ENCODE measurements at places on chromosomes 2 and 18. TPM values are rescaled to one million over a fixed set of nuclear protein-coding genes. Genes with fewer than 3 reads are reported as not detected.

DNA sequence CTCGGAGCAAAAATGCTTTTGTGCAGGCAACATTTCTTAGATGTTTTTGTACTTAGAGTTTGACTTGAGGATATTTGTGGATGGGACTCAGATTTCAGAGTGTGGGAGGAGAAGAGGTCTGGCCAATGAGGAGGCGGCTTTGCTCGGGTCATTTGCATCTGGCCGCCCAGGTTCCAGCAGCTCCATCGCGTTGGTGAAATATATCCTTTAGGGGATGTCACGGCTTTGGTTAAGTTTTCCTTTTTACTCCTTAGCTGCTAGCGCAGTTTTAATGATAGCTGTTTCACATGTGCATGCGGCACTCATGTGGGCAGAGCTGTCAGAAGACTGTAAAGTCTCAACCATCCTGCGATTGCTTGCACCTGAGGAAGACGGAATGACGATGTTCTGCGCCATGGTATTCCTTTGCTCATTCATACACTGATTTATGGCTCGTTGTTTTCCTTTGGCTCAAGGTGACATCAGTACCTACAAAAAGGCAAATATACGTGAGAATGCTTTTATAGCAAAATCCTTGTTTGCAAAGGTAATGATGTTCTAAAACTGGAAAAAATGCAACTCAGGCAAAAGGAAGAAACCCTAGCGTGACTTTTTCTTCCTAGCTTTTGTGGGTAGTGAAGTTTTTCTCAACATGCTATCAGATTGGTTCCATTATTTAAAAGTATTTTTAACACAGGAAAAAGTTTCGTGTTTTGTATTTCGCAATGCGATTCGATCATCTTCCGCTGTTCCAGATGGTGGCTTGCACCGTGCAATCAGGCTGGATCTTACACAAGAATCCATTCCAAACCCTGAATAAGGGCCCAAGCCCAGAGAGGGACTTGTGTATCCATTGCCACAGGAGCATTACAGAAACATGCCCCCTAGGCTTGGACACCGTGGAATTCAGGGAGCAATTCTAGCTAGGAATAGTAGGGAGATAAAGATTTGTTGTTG is 70.5 kb upstream of the ZNF516 start:
- peak; percentile 89 for DNase-seq

DNA sequence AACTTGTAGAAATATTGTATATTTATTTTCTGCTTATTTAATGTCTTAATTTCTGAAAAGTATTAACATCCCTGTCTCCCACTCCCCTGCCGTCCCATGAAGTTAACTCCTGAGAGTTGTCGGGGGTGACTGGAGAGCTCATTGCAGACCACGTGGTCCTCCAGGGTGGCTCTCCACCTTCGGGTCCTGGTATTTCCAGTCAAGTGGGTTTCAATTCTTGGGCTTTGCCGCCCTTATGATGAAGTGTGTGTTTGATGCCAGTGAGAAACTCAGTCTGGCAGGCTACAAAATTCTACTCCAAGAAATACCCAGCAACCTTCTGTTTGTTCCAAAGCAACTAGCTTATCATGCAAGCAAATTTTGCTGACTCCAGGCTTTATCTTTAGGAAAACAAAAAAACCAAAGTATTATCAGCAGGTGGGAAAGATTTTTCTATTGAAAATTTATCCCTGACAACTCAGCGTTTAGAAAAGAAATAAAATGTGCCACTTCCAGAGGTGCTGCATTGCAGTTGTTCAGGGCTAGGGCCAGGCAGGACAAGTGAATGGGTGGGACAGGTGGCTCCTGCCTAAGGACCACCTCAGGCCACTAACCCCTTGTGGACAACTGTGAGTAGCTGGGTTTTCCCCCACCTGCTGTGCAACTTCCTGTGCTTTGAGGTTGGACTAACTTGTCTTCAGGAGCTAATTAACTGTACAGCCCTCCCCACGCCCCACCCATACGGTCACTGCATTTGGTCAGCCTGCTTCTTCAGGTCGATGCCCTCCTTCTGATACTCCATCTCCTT is 46.6 kb downstream of the BCL2L11 start:
- DNase-seq = no peak

SERPINB11 gene
- not detected for total RNA-seq

- DNase-seq = no peak
These were observed 155.7 kb upstream of the TCF4 start for GRCh38 chr18:55743736-55744135.

DNA sequence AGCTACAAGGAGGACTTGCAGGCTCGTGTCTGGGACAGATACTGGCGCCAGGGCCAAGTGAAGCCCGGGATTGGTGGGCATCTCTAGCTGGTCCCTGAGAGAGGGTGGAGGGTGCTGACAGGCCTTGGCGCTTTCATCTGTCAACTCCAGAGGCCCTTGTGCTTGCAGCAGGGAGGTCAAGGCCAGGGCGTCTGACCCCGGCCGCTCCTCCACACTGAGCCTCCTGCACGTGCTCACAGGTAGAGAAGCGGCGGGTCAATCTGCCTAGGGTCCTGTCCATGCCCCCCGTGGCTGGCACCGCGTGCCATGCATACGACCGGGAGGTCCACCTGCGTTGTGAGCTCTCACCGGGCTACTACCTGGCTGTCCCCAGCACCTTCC is 9.5 kb downstream of the CAPN10 start:
- peak; percentile 71 for DNase-seq

- no peak for DNase-seq
These were observed 86.0 kb downstream of the DTNB start for GRCh38 chr2:25587361-25587760.

ZNF892 gene
- 4.8 TPM for total RNA-seq

DNA sequence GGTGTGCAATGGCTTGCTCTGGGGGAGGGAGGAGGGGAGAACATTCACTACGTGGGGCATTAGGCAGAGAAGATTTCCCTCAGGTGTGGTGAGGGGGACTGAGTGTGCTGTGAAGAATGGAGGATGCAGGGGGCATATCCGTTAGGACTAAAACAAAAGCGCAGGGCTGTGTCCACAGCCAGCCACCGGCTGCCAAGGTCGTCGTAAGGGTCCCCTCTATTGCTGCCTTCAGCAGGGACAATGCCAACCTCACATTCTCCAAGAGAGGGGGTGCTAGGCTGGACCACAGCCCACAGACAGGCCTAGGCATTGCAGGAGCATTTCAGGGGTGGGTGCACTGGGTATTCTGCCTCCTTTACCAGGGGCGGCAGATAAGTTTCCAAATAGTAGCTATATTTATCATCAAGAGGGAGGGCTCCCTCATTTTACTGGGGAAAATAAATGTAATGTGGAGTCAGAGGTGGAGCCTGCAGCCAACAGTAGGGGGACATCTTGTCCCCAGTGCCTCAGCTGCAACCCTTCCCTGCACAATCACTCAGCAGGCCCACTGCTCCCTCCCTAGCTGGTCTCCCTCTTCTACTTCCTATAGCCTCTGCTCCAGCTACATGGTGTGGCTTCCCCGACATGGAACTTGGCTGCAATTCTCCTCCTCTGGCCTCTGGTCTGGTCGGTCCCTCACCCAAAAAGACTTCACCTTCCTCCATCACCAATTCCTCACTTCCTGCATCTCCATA is 74.9 kb upstream of the OTOF start:
- no peak for DNase-seq

DNA sequence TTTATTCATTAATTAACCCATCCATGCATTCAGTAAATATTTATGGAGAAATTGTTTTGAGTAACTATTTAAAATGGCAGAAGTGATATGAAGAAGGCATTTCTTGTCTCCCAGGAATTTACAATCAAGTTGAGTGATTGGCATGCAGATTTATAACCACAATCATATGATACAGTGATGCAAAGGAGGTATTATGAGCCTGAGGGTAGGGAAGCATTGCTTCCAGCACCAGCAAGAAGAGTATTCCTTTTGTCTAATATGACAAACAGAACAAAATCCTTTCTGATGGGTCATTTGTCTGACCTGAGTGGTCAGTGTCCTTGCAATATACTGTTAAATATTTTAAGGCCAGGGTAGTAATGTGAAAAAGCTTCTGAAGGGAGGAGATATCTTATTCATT is 244.2 kb upstream of the RGPD4 start:
- no peak for DNase-seq

SIGLEC15 gene
- total RNA-seq = not detected

GRCh38 chr2:73233154-73233931 is at the start of gene PRADC1:
Gene PRADC1, minus strand, starts transcription at chr2:73233239. Its CDS starts 79 bp downstream, at chr2:73233160.
- DNase-seq = peak; percentile 100

- DNase-seq = no peak
These were observed 160.5 kb upstream of the STK17B start for GRCh38 chr2:196331851-196332250.

GRCh38 chr2:234060236-234060635 is 9.7 kb downstream of the SPP2 start:
- DNase-seq = no peak

GRCh38 chr2:173134703-173135102 is 59.1 kb downstream of the MAP3K20 start:
- peak; percentile 86 for DNase-seq

- no peak for DNase-seq
These were observed 3.8 kb downstream of the FKBP7 start for GRCh38 chr2:178474560-178474959.

DNA sequence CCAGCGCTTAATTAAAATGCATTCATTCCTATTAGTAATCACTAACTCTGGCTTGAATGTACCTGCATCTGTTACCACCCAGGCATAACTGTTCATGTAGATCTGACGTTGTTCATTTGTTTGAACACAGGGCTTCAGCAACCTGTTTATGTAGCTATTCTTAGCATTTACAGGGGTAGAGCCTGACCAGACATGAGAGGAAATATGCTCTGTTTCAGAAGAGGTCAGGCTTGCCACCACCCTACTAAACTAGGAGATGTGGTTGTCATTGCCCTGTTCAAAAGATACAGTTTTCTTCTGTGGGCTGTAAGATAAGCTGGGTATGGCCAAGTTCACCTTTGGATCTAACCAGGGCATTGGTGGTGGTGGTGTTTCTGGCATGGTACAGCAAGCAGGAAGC is 8.8 kb downstream of the MGAT5 start:
- no peak for DNase-seq

DNA sequence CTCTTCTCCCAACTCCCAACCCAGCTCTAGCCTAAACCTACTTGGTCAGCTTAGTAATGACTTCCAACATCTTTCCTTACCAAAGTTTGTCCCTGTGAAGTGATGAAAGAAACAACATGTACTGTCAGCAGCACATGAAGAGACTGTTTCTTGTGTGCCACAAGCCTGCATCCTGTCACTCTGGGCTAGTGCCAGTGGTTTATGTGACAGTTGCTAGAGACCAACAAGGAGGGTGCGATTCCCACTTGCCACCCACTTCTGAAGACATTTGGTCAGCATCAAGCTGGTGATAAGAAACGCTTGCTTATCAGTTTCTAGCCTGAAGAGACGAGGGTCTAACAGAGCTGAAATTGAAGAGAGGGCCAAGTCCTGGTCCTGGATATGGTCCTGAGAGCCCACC is 132.6 kb downstream of the COL4A4 start:
- no peak for DNase-seq

BMP10 gene
- total RNA-seq = 0.83 TPM

- DNase-seq = no peak
These were observed 823 bp upstream of the RNU2-63P start for GRCh38 chr2:88016960-88017779.

DNA sequence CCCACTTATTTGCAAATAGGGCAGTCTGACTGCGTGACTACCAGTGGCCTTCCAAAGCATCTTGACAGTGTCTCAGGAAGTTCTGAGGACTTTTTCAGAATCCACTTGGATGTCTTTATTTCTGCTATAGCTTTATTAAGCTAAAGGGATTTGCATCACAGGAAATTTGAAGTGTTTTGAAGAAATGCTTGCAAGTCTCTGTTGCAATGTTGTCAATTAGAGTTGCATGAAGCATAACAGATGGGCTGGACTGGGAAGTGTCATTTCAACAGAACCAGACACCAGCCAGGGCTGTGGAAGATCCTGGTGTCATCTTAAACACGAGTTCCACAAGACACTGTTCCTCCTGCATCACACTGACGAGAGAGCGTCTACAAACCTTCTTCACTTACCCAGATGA is 224.5 kb downstream of the EN1 start:
- no peak for DNase-seq

MRPL19 gene
- total RNA-seq = 46.9 TPM

DNA sequence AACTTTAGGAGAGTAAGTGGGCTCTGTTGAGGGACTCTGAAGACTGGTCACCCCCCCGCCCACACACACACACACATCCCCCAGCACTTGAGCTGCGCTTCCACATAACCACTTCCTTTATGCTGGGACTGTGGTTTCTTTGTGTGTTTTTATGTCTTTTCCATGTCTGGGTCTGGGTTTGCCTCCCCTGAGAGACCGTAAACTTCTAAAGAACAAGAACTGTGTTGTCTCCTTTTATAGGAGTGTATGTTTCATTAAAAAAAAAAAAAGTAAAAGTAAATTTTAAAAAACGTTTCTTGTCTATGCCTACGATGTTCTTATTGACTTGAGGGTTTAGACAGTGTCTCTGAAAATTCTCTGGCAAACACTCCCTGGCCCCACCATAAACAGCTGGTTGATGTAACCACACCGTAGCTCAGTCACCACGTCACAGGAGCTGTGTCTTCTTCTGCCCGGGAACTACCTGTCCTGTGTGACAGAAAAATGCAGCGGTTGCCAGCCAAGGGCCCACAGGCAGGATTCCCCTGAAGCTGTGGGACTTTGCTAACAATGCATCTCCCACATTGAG is 68.0 kb downstream of the KLHL29 start:
- no peak for DNase-seq

DNA sequence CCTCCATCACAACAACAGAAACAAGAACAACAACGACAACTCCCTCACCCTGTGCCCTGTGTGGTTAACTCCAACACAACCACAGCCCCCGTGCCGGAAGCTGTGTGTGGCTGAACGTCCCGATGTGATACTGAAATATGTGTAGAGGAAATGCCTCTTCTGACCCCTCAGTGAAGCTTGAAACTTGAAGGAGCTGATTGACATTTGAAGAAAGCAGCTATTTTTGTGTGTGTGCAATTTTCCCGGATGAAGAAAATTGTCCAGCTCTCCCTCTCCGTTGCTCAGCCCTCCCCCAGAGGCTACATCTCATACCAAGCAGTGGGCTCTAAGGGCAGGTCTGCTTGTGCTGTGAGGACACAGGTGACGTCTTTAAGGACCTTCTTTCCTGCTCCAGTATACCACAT is 173.8 kb downstream of the ICOS start:
- no peak for DNase-seq

ZBTB7C gene
- total RNA-seq = 8.0 TPM

IMMT gene
- 239 TPM for total RNA-seq

CPLX4 gene
- not detected for total RNA-seq

CFAP53 gene
- total RNA-seq = 0.48 TPM

GRCh38 chr2:42999856-43000241 is 207.5 kb upstream of the HAAO start:
- peak; percentile 26 for DNase-seq

GRCh38 chr2:149871091-149871885 is 283.7 kb upstream of the MMADHC start:
- DNase-seq = no peak

DNA sequence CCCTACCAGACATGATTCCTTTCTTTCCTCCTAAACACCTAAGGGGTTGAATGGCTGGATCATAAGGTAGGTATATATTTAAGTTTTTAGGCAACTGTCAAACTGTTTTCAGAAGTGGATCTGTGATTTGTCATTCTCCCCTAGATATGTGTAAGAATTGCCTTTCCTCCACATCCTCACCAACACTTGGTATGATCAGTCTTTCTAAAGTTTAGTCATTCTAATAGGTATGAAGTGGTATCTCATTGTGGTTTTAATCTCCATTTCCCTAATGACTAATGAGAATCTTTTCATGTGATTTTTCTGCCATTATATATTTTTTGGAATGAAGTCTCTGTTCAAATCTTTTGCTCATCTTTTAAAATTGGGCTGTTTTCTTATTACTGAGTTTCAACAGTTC is 122.1 kb downstream of the TFCP2L1 start:
- no peak for DNase-seq

Measured in cardiac septum (tissue), 1 donor.